ENCODE measurements at places on chromosomes 2 and 18.

- no peak for DNase-seq
Measured at GRCh38 chr2:28252311-28252710, 140.3 kb upstream of the FOSL2 start.

DNA sequence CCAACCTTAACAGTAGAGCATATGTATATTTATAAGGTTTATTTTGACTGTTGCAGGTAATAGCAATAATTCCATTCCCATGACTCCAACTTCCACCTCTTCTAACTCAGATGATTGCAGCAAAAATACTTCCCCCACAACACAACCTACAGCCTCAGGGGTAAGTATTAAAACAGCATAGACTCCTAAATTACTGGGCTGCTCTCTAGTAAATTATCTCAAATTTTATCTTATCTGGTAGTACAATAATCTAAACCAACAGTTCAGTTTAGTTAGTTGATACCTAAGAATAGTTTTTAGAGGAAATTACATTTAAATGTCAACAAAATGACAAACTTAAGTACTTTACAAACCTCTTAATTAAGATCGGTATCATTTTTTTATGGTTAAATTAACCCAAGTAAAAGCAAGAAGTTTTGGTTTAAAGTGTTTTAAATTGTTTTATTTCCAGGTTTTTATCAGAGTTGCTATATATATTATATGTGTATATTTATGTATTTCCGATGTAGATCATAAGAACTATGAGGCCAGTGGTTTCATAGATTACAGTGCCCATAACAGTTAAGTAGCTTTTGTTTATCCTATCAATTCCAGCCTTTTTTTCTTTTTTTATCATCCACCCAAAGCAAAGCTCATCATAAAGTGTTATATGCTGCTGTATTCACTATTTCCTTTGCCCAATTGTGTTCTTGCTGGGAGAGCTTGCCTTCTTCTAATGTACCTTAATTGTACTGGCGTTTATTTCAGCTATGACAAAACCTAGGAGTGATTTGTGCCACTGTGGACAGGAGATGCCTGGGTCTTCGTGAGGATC lies 13.7 kb downstream of the GATA6 start:
- no peak for DNase-seq

- DNase-seq, result peak; percentile 49
Measured at GRCh38 chr18:5543773-5544389, at the start of gene EPB41L3. Gene EPB41L3, minus strand, starts transcription at chr18:5543997. Its CDS starts 54,814 bp downstream, at chr18:5489183.

DNA sequence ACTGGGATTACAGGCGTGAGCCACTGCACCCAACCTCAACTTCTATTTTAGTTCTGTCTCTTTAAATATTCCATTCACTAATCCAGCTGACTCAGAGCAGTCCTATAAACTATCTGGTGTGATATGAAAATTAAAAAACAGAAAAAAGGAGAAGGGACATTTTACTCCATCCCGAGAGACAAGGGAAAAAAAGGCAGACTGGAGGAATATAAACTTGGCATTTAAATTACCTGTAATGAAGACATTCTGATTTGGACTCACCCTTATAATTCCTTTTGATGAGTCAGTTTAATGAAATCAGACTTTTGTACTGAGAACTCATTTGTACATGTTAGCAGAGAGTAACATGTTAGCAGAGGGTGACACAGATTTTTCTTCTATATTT lies 74.8 kb upstream of the RIOK3 start:
- DNase-seq, result no peak

DNA sequence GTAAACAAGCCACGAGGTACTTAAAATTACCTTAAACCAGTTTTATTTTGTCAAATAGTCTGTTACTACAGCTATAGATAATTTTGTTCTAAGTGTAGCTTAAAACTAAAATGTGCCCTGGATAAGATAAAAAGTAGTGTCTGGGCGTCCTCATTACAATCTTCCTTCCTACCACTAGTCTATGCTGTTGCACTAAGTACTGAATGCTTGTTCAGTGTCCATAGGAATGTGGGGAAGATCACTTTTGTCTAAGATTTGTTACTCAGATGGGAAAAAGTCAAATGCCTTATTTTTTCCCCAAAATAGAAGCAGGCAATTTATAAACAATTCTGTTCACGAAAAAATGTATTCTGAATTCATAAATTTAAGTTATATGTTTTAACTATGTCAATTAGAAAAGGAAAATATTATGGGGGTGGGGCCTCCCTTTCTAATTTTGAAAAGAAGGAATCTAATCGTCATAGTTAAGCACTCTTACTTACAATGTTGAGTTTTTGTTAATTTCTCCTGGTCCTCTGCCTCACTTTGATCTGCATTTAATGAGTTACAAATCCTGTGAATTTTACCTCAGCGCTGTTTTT lies 140.4 kb upstream of the VRK2 start:
- peak; percentile 61 for DNase-seq

DNA sequence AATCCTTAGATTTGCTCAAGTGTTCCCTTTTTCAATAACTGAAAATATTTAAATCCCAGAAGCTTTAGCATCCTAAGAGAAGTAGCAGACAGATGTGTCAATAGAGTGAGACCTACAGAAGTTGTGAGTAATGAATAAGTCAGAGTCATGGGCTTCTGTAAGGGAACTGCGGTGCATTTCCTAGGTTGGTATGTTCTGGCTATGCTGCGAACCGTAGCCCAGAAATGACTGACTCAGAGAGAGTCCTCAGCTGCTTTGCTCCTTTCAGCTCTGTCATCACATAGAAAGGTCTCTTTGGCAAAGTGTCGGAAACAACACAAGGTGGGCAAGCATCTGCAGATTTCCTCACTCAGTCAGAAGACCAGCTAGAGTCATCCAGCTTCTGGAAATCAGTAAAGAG lies 297.1 kb downstream of the ARHGAP15 start:
- DNase-seq, result no peak

DNA sequence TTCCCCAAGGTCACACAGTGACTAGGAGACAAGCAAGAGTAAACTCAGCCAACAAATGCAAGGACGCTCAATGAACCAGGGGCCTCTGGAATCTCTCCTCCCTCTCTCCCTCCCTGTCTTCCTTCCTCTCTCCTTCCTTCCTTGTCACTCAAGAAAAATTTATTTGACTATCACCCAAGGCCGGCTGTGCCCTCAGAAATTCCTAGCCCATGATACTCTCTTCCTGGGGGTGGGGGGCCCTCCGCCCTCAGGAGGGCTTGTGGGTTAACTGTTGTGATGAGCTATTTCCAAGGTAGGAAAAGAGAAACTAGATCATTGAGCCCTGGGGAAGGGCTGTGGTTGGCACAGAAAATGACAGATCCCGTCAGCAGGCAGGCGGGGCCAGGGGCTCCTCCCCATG lies 21.7 kb downstream of the INHBB start:
- DNase-seq, result no peak

DNA sequence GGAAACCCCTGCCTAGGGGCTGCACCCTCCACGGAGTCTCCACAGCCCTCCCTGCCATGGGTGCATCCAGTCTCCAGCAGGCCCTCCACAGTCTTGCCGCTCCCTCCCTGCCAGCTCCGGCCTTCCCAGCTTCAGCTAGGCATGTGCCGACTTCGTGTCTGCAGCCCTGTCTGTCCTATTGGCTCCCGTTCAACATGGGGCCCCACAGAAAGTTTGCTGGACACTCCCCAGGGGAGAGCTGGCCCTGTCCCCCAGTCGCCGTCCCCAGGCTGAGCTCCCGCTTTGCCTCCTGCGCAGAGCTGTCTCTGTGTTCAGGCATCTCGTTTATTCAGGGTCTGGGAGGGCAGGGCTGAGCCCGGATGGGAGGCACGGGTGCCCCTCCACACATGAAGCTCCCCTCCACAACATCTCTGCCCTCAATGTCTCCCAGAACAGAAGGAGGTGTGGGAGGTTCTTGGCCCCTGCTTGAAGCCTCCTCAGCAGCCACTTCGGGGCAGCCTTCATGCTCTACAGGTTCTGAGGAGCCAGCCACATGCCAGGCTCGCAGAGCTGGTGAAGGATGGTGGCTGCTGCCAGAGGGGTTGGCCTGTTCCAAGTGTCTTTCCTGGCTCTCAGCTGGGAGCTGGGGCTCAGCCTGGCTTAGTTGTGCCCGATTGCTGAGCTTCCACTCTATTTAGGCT lies 120.1 kb upstream of the PXDN start:
- DNase-seq, result no peak

DNA sequence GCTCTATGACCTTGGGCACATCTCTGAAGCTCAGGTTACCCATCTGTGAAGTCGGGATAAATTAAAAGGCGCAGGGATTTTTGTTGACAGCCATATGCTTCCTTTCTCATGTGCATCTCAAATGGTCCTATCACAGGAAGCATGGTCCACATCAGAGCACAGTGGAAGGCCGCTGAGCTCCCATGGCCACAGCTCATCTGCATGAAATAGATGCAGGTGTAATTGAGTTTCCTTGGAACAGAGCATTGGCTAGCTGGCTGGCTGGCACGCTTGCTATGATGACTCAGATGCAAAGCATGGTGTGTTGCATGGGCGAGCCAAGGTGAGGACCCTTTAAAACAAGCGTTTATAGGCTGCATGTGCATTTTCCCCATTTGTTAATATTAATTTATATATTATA lies 79.3 kb downstream of the TXNL1 start:
- no peak for DNase-seq

DNA sequence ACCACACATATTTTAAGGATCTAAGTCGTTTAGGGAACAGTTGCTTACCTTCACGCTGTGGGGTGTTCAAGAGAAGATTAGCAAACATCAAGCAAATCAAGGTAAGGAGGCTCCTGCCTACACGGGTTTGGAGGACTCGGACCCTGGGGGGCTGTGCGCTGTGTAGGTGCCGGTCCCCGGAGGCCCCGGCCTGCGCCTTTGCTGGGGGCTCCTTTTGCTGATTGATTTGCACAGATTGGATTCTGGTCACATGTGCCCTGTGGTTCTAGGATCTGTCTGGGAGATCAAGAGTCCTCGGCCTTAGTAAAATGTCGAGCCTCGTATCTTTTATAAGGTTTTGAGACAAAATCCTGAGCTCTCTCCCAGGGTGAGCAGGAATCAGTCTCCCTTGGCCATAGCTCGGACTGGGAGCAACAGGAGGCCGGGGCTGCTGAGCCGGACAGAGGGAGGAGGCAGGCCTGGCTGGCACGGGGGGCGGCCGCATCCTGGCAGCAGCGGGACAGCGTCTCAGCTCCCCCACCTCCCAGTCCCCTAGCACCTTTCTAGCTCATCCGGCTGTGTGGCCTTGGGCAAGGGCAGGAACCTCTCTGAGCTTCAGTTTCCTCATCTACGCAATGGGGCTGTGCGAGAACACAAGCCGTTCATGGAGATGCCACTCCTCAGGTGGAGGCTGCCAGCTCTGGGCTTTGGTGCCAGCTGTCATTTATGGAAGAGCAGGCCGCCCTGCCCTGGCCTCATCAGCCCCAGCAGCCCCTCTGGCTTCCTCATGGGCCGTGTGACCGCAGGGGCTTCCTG lies 147.2 kb downstream of the MBP start:
- no peak for DNase-seq

- DNase-seq, result no peak
Measured at GRCh38 chr2:135743860-135744259, 2.2 kb downstream of the UBXN4 start.

- DNase-seq, result no peak
Measured at GRCh38 chr2:99680946-99681345, 191.1 kb upstream of the REV1 start.

DNA sequence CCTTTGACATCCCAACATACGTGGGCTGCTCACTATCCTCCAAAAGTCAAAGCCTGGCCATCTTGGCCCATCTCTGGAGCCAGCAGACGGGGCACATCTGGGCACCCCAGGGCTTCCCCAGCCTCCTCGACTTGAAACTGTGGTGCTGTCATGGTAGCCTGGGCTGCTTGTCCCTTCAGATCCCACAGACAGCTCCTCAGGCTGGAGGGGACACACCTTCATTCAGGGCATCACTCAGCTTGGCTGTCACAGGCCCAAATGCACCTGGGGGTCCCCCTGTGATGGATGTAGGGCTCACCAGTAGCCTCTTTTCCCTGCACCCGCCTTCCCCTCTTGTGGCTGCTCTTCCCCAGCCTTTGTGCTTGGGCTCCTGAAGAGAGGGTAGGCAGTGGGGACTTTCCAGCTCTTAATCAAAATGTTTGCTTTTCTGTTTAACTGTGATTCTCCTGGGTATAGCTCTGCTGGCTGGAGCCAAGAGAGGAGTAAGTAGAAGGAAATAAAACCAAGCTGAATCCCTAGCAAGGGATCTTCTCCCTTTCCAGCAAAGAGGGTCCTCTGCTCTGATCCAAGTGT lies 92.3 kb downstream of the GYPC start:
- no peak for DNase-seq

DNA sequence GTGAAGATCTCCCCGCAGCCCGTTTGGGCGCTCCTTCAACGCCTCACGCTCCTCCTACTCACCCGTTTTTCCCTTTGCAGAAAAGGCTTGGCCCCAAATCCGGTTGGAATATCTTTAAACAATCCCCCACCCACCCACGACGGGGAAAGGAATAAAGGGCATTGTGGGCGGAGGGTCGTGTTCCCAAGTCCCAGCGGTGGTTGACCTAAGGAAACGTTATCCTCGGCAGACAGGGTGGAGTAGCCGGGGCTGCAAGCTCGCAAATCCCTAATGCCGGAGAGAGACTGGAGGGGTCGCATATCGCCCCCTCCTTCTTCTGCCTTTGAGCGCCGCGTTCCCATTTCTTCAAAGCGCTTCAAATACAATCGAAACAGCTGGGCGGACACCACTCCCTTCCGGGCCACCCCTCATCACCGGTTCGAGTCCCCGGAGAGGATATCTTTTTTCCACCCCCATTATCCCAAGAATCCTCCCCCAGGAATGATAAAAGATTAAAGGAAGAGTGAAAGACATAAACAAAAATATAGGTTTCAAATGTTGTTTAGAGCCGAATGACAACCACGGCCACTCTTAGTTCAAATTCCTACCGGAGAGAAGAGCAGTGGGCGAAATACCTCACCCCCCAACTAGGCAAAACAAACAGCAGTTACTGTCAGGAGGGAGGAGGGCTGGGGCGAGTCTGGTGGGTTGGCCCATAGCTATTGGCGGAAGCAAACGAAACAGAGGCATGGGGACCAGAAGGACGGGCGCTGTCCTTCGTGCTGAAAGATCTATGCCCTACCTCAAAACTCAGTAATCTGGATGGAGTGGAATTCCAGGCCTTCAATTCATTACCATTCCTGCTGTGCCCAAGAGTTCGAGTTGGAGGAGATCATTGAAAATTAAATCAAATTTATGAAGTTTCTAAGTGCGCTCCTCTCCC lies 2.8 kb upstream of the GAD1 start:
- peak; percentile 33 for DNase-seq

GRCh38 chr2:20611844-20612356 lies 39.0 kb downstream of the HS1BP3 start:
- no peak for DNase-seq

GRCh38 chr2:226580403-226580802 lies 219.2 kb downstream of the IRS1 start:
- no peak for DNase-seq

DNA sequence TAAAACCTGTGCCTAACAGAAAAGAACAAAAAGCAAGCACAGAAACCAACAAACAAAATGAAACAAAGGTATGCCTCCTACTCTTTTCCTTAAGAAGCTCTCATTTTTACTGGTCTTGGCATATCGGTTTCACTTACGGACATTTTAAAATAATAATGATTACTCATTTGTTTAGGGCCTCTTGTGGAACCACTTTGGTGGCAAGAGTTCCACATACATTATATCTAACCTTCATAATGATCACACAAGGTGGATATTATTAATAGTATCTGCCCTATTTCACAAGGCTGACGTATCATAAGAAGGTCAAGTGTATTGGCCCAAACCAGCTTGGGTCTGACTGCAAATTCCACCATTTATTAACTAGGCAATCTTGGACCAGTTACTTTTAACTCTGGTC lies 304.7 kb downstream of the TCF4 start:
- no peak for DNase-seq

GRCh38 chr2:239121600-239122012 lies 273.7 kb downstream of the TWIST2 start:
- no peak for DNase-seq

All from NCI-H460 (cell line).